ENCODE measurements at places on chromosomes 2 and 18.

GRCh38 chr2:20209373-20210109 lies 15.4 kb downstream of the SDC1 start:
- no peak for DNase-seq

- no peak for DNase-seq
Measured at GRCh38 chr2:99890568-99891427, 251.6 kb downstream of the AFF3 start.

DNA sequence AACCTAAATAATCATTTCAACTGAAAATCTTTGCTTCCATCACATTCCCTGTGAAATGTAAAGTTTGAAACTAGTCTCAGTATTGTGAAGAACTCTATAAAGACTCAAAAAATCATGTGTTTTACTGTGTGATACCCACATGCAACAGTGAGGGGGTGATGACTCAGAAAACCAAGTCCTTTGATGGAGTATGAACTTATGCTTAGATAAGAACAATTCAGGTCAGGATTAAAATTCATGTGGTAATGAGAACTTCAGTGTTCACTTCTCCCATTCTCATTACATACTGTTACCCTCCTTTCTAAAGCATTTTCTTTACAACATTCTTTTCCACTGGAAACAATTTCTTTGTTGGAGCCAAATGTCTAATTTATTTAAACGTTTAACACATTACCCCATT lies 360.2 kb downstream of the FSIP2 start:
- no peak for DNase-seq

GRCh38 chr2:123839326-123839725 lies 185.8 kb upstream of the CNTNAP5 start:
- no peak for DNase-seq
